ENCODE measurements at places on chromosomes 5 and 9.

DNA sequence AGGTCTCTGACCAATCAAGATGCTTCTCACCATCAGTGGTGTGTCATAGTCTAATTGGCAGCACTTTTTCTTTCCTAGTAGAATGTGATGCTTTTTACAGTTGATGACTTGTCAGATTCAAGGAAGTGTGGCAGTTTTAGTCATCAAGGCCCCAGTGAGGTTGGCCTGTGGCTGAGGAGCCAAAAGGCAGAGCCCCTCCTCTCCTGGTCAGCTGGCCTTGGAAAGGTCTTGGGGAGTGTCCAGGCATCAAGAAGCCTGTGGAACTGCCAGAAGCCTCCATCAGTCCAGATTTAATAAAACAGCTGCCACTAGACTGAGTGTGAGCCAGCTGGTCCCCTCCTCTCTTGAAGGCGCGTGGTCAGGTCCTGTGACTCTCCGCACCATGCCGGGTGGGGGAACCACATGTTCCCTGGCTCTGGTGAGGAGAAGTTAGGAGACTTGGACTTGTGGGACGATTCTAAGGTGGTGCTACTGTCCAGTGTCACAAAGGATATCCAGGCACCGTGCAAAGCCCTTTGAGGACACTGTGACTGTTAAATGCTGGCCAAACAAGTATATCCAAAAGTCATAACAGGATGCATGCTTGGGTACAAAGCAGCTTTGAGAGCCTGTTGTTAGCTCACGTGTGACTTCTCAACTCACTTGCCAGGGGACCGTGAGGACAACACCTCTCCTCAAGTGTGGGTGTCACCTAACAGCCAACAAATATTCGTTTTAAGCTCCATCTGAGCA is 6.1 kb upstream of the ANGPTL2 start:
- no peak for DNase-seq

DNA sequence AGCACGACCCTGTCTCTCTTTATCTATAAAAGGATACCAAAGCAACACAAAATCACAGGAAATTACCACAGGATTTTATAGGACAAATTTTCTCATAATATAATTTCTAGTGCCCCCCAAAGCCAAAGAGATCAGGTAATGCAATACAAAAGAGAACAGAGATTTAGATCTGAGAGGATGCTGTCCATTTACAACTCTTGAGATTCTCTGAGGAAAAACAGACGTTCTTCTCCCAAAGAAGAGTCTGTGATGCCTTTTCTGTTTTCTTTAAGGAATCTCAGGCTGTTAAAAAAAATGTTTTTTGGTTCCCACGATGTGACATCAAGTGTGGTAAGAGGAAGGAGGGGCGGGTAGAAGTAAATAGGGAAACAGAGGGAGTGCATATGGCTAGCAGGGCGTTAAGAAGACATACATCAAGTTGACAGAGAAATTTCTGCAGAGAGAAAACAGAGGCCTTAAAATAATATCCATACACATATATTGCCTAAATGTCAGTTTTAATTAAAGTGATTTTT is 274.7 kb downstream of the YTHDC2 start:
- no peak for DNase-seq

GRCh38 chr9:20243841-20244240 is 378.5 kb downstream of the MLLT3 start:
- no peak for DNase-seq

- no peak for DNase-seq
Observed at GRCh38 chr5:114419067-114419388, 57.2 kb downstream of the KCNN2 start.

- DNase-seq, result no peak
Observed at GRCh38 chr9:35801328-35802128, 10.1 kb downstream of the NPR2 start.

GRCh38 chr5:16483361-16483760 is 17.8 kb upstream of the ZNF622 start:
- peak; percentile 86 for DNase-seq

DNA sequence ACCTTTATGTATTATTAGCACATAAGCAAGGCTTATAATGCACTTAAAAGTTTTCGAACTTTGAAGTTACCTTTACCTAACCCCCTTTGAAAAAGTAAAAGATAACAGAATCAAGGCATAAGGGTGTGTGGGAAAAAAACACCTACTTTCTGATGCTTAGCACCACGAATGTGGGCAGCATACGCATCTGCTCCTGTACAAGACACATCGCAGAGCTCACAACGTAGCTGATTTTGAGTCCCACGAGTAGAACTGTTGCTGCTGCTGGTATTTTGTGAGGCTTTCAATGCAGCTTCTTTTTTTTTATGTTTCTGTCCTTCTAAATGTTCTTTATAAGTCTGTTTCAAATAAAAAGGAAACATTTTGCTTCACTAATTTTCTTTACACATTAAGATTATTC is 40.8 kb downstream of the ZFR start:
- DNase-seq, result no peak

DNA sequence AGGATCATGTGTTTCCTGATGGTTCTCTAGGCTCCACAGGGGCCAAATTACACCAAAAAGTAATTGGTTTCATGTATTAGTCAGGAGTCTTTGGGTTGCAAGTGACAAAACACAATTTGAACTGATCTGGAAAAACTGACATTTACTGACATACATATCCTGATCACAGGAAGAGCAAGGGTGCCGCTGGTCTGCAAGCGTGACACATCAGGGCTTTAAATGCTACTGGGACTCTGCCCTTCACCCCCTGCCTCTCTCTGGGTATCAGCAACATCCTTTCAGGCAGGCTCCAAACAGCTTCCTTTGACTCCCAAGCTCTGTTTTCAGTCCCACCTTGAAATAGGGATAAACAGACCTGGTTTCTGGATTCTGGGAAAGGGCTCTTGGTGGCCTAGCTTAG is 197.5 kb downstream of the PALM2AKAP2 start:
- DNase-seq, result no peak

DNA sequence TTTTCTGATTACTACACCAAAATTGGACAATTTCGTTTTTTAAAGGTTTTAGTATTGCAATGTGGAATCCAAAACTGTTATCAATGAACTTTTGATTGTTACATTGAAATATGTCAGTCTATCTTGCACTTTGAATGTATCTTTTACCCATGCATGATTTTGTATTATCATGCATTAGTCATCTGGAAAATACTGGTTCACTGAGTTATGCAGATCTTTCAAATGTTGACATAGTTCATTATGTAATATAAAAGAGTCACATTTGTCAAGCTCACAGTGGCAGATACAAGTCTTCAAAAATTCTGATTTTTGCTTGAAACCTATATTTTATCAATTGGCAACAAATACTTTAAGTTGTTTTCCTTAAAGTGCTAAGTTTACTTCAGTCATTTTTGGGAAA is 85.2 kb downstream of the NR3C1 start:
- DNase-seq, result no peak

- no peak for DNase-seq
Observed at GRCh38 chr9:133730994-133731715, 7.0 kb downstream of the SARDH start.

DNA sequence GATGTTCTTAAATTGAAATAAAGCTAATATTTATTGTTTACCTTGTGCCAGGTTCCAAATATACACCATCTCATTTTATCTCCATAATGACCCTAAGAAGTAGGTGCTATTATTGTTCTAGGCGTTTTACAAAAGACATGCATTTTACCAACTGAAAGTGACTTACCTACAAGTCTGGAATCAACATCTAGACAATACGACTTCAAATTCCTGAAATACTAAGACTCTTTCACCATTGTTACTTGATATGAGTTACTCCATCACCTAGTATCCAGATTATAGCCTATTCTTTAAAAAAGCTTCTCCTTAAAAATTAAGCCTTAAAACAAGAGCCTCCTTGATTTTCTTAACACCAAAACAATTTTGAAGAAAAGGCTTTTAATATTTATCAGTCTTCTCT is 13.3 kb downstream of the HACD4 start:
- no peak for DNase-seq

DNA sequence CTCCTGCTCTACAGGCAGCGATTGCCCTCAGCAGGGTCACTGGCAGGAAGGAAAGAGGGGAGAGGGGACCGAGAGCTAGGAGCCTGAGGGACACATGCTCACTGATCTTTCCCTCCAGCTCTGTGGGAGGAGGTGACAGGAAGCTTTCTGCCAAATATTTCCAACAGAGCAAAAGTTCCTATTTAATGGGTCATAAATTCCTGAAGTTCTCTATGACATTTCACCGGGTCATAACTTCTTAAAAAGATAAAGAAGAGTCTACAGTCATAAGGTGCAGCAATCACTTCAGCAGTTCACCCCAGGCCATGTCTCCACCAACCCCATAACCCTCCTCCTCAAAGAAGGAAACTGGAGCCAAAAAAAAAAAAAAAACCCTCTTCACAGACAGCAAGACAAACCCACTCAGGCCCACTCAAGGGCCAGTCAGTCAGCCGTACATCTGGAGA is 481.1 kb downstream of the NR2F1-AS1 start:
- no peak for DNase-seq

GRCh38 chr5:79119486-79119885 is 7.9 kb downstream of the BHMT start:
- no peak for DNase-seq

GRCh38 chr5:6527749-6528455 is 79.2 kb downstream of the UBE2QL1 start:
- peak; percentile 79 for DNase-seq

DNA sequence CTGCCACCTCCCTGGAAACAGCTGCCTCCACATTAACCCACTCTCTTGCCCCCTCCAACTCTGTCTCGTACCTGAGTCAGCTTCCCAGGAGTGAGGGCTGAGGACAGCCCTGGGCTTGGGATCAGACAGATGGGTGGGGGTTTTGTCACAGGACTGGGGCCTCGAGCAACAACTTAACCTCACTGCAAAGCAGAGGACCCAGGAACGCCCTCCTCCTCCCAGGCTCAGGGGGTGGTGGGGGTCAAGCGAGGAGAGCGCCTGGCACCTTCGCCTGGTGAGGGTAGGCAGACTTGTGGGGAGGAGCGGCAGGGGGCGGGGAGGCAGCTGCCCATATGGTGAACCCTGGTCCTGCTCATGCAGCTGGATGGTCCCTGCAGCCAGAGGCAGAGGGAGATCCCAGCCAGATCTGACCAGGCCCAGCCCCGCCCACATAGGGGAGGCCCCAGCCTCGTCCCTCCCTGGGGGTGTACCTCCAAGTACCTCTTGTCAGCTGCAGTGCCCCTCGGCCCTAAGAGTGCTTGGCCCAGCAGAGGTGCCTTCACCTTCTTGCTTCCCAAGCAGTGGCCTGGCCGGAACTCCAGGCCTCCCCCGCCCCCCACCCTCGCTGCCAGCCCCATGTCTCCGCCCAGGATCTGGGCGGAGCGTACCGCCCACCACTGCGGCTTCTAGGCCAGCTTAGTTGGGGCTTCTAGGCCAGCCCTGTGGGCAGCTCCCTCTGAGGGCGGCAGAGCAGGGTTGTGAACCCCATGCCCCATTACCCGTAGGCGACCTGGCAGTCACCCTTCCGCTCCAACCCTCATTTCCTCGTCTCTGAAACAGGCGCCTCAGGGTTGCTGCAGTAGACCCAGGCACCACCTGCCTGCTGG is at the start of gene SARDH:
SARDH (minus strand) TSS at position 579 of the 866 bp plus-strand sequence. CDS start 4,179 bp downstream, outside the sequence.
- peak; percentile 55 for DNase-seq

- no peak for DNase-seq
Observed at GRCh38 chr5:65356274-65356673, 125.4 kb downstream of the ADAMTS6 start.

DNA sequence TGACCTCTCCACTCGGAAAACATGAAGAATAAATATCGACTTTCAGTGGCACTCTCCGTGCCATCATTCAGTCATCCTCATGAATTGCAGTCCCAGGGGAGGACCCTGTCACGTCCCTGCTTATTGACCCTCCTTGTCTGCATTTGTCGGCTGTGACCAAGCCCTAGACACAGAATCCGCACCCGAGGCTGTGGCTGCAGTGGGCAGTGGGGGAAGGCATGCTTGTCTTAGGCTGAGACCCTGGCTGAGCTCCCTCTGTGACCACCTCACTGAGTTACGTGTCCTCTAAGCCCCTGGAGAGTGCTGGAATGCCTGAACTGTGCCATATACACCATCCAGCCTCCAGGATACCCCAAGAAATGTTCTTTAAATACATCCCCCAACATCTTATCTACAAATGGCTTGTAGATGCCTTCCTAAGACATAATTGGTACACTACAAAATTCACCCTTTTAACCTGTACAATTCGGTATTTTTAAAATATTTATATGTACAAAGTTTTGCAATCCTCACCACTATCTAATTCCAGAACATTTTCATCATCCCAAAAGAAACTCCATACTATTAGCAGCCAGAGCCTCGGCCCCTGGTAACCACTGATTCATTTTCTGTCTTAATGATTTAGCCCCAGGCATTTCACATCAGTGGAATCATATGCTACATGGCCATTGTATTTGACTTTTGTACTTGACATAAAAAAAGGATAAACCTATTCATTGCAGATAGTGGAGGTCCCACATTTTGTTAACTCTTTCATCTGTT is 80.8 kb upstream of the ICE1 start:
- DNase-seq, result no peak

DNA sequence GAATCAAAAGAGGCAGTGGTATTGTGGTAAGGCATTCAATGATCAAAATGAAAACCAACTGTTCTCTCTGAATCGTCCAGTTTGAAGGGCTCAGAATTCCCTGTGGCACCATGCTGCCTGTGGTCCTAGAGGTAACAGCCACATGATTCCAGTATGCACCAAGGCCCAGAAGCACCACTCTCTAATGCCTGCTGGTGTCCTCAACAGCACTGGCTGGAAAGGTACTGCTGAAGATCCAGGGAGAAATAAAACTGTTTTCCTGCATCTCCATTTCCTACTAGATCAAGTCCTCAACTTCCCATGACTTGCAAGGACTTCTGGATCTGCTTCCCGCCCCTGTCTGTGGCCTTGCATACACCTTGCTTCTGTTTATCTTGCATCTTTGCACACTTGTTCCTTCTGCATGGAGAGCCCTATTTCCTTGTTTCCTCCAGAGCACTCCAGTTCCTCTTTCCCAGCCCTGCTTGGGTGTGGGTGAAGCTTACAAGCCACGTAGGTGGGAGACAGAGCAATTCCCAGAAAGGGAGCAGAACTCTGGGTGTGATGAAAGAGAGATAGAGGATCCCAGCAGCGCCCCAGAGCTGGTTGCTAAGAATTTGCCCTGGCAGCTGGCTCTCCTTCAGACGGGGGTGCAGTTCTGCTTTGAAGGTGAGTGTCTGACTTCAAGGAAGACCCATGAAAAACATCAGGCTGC is 41.0 kb upstream of the EQTN start:
- no peak for DNase-seq

All from COR-L47 (cell line).